Stimulated activated CD8-positive, alpha-beta memory T cell treated with anti-CD3 and anti-CD28 coated beads, Interleukin-7, amount 100 ng/mL, for 48 hours (primary cell): ENCODE measurements at places on chromosomes 3 and 15.

GRCh38 chr15:66959875-66960274 lies 105.5 kb upstream of the SMAD3 start:
- DNase-seq = no peak

DNA sequence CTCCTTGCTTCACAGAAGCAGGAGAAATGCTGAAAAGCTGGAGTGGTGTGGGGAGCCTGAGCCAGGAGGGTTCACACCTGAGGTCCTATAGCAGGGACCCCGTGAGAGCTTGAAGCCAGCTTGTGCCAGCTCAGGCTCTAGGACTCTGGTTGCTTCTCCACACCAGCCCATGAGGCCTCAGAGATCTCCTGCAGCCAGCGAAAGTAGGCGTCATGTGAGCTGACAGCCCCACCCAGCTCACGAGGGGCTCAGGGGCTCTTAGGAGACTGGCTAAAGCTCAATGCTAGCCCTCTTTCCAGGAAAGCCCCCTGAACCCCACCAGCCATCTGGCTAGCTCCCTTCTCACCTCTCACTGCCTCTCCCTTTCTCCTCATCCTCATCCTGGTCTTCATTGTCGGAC lies 16.9 kb upstream of the CPEB1 start:
- no peak for DNase-seq

GRCh38 chr15:27787931-27788330 lies 311.2 kb downstream of the OCA2 start:
- no peak for DNase-seq

DNA sequence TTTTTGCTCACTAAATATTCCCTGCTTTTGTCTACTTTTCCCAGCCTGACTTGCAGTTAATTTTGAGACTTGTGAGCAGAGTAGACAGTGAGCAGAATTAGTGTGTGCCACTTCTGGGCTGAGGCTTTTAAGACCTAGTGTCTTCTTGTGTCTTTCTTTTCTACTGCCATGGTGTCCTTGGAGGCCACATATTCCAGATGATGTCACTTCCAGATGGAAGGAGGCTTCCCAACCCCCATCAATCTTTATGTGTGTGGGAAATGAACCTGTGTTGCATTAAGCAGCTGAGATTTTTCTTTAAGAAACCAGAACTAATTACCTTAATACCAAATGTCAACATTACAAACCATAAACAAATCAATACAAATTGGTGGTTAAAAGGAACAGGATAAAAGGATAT lies 774.7 kb upstream of the ROBO1 start:
- DNase-seq = no peak

DNA sequence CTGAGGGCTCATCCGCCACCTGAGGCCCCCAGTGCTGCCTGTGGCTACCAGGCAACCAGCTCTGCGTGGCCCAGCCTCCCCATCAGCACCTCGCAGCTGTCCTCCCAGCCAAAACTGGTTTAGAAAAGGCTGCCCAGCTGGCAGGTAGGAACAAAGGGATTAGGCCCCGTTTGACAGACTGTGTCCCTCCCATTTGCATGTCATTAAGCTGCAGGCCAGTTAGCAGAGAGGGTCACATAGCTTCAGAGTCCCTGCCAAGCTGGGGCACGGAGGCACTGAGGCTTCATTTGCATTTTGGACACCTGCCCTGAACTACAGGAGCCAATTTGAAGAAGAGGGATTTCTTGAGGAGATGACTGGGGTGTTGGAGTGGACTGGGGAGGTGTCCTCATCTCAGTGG lies 177.9 kb downstream of the TLE3 start:
- DNase-seq = no peak

DNA sequence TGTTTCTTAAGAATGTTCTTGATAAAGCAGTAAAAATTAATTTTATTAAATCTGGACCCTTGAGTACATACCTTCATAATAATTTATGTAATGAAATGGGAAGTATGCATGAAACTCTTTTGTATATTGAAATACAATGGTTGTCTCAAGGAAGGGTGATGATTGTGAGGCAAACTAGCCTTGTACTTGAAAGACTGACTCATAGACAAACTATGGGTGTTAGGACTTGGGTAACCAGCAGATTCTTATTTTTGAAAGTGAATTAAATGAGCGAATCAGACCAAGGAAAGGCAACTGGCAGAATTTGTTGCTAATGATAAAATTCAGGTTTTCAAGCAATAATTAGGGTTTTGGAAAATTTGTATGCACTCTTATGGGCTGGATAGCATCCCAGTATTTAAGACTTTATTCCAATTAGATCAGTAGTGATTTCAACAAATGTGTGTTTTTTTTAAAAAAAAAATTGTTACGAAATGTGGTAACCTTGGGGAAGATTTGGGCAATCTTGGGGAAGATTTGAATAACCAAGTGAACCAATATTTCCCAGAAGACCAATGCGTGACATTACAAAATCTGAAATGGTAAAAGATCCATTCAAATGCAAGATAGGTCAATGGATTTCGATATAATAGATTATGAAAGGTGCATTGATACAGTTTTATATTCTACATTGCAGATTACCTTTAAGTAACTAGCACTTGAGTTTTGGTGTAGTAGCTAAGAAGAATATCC lies 42.0 kb downstream of the ATP2C1 start:
- no peak for DNase-seq
